ENCODE measurements at places on chromosomes 5 and 9.
A peak's percentile ranks its signal among the peaks of the same experiment; 100 is the strongest.

- DNase-seq = peak; percentile 69
Measured at GRCh38 chr5:134543820-134544614, 18.5 kb downstream of the JADE2 start.

DNA sequence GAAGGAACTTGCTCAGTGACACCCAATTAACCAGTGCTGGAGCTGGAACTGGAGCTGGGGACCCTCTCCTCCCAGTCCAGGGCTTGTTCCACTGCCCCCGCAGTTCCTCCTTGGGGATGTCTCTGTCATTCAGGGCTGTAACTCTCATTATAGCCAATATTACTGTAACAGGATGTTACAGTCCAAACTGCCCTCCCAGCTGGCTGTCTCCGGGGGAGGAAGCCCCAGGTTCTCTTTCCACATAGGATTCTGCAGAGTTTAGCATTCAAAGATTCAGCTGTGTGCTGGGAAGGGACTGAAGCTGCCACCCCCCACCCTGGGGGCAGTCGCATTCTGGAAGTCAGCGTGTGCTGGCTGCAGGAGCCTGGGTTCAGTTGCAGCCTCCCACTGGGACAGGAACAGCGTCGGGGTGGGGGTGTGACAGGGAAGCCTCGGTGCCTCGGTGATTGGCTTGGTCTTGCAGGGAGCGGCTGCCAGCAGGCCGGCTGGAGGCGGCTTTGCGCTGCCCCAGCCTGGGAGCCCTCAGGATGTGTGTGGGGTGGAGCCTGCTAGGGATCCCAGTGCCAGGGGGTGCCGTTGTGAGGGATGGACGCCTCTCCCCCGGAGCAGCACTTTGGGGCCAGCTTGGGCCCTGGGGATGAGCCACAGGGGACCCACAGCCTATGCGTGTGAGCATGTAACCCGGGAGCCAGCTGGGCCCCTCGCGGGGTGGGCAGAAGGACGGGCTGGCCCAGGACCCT is 101.1 kb downstream of the RGS3 start:
- no peak for DNase-seq

GRCh38 chr5:160371294-160371693 is 868 bp upstream of the C1QTNF2 start:
- DNase-seq = no peak

GRCh38 chr9:136784249-136784996 is 6.7 kb upstream of the TMEM141 start:
- DNase-seq = no peak

GRCh38 chr5:153223376-153223775 is 267.1 kb upstream of the GRIA1 start:
- DNase-seq = no peak

GRCh38 chr5:54643685-54644106 is 126.1 kb downstream of the SNX18 start:
- DNase-seq = no peak

GRCh38 chr9:304519-305185 is 90.0 kb downstream of the DOCK8 start:
- no peak for DNase-seq

- no peak for DNase-seq
Measured at GRCh38 chr9:30348904-30349303, 2035.5 kb upstream of the ACO1 start.

GRCh38 chr5:75640395-75640794 is 29.1 kb downstream of the ANKDD1B start:
- no peak for DNase-seq

- DNase-seq = no peak
Measured at GRCh38 chr5:96254980-96255691, 177.9 kb downstream of the PCSK1 start.

GRCh38 chr9:93161786-93162562 is 22.0 kb upstream of the WNK2 start:
- DNase-seq = no peak

GRCh38 chr9:128414461-128414860 is 6.2 kb upstream of the CERCAM start:
- no peak for DNase-seq

DNA sequence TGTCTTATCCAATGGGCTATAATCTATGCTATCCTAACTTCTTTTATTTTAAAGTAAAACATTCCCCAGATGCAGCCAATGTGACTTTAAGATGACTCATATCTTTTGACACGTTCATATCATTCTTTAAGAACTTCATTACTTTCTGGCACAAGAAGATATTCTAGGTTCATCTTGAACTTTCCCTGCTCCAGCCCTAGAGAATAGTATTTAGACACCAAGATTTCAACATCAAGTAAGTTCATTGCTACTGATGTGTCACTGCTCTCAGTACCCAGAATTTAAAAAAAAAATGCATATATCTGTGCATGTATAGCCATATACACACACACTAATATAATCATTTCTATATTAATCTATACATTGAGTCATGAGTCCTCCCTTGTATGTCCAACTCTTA is 175.2 kb downstream of the SAXO1 start:
- no peak for DNase-seq

GRCh38 chr5:139748505-139748826 is 47.1 kb upstream of the PSD2 start:
- no peak for DNase-seq

GRCh38 chr9:20732118-20732517 is 48.1 kb downstream of the FOCAD start:
- DNase-seq = no peak

DNA sequence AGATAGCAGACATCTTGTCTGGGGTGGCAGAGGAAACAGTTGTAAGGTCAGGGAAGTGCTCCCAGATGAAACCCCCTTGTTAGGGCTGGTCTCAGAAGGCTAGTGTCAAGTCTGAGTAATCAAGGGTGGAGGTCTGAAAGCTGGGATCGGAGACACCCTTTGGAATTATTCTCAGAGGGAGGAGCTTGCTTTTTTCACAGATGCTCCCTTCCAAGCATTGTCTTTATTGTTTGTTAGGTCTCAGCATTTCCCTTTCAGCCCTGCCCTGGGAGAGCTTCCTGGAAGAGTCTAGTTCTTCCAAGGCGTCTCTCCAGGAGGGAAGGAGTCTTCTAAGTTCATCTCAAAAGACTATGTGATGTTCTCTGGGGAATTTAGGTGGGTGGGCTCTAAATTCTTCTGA is 3.2 kb downstream of the TEK start:
- DNase-seq = no peak

DNA sequence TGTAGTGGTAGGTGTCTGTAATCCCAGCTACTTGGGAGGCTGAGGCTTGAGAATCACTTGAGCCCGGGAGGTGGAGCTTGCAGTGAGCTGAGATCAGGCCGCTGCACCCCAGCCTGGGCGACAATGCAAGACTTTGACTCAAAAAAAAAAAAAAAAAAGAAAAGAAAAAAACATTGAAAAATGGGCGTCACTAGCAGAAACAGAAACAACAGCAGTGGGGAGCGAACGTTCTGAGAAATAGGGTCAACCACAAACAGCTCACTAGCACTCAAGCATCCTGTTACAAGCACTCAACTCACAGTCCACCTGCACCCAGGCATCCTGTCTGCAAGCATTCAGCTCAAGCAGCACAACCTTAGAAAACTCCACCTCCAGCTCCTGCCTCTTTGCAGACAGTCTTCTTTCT is 17.2 kb downstream of the TRIM14 start:
- DNase-seq = peak; percentile 76

DNA sequence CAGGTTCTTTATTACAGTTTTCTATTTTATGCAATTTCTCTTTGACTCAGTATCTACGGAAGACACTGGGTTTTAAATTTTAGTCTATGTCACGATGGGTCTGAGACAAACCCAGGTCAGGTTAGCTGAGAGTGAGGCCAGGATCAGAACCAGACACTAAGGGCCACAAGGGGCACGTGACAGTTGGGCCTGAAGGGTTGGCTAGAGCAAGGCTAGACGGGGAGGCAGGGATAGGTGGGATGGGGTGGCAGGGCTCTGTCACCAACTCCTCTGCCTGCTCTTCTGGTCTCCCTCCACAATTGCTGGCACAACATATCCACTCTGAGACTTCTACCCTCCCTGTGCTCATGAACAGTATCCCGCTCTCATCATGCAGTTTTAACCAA is 76.4 kb downstream of the MED27 start:
- DNase-seq = no peak

GRCh38 chr5:98968056-98968564 is 39.3 kb upstream of the CHD1 start:
- no peak for DNase-seq

- DNase-seq = no peak
Measured at GRCh38 chr5:127089191-127089590, 15.9 kb upstream of the C5orf63 start.

DNA sequence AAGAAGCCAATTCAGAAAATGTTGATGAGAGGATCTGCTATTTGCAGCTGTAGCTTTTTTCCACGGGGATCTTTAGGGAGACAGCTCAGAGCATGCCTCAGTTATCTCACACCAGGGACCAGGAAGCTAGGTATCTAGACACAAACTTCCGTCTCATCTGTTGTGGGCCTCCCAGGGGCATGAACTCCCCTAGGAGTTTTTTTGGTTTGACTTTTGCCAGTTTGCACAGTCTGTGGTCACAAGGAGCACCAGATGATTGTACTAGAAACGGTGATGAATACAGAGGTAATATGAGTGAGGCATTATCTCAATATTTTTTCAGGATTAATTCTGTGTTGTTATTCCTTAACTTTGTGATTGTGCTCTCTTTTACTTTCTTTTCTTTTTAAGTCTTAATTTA is 533.2 kb upstream of the SEMA6A start:
- no peak for DNase-seq

DNA sequence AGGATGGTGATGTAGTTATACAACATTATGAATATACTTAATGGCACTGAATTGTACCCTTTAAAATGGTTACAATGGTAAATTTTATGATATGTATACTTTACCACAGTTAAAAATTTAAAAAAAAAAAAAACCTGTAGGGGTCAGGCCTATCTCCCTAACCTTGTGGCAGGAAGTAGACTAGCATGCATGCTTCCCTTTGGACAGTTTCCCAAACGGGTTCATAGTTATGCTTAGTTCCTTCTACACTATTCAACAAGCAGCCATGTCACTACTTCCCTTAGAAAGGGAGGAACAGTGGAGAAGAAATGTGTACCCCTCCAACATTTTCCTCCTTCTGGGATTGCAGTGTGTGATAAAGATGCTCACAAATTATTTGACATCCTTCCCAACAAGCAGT is 32.5 kb downstream of the IDNK start:
- no peak for DNase-seq

DNA sequence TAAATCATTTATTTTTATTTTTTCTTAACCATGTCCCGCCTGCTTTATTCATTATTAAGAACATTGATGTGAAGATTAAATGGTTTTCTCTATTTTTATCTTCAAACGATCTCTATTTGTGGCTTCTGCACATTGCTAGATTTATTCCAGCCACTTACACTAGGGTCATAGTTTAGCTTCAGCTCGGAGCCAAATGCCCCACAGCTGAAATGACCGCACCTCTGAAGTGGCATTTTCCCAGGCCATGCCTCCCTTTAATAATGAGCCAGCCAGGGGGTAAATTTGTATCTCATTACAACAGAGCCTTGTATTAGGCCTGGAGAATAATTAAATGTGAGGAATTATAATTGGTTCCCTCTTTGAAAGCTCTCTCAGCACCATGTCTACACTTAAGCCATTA is 89.4 kb downstream of the DOCK8 start:
- DNase-seq = no peak

- no peak for DNase-seq
Measured at GRCh38 chr5:178206166-178207101, 2.1 kb downstream of the HNRNPAB start.

DNA sequence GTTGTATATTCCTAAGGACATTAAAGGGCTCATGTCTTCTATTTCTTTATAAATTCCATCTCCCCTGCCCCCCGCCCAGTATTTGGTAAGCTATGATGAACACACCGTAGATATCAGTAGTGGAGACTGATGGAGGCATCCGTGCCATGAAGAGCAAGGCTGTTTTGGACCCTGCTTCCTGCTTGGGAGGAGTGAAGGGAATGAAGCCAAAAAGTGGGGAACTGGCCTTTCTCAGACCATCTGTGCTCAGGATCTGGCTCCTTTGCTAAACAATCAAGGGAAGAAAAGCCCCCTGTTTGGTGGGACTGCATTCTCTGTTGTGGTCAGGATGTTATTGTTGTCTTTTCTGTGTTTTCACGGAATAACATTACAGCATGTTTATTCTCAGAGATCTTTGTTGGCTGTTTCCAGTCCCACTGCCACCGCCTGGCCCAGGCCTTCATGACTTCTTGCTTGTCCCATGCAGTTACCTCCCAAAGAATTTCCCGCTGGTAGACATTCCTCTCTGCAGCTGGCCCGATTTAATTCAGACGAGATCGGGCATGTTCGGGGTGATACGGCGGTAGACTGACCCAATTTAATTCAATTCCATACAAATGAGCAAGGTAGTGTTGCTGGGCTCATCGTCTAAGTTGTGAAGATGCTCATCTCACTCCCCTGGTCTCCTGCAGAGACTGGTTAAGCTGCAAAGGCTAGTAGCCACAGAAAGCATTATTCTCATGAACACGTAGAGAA is 31.4 kb upstream of the ANKH start:
- DNase-seq = no peak

- DNase-seq = no peak
Measured at GRCh38 chr5:96157841-96158291, 196.2 kb upstream of the ELL2 start.

DNA sequence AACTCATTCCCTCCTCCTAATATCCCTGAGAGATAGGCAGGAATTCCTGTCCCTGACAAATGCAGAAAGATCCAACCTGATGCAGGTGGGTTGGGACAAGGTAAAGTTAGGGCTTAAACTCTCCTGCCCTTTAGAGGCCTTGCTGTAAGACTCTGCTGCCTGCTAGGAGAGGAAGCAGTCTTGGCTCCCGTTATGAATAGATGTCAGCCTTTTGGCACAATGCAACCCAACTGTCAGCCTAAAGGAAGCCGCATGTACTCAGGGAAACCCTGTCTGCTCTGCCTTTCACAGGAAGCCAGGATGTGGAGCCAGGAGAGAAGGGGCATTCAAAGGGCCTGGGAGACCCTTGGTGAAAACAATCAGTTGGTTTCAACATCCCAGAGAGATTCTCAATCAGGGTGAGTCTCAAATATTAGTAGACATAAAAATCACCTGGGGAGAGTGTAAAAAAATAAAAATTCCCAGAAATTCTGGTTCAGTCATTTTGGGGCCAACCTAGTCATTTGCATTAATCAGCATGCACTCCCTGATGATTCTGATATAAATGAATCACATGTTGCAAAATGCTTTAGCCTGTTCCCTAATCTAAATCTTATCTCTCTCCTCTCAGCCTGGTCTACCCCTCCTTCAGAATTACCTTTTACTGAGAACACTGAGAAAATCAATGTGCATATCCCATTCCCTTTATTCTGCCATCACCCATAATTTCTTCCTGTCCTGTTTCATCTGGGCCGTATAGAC is 136.2 kb upstream of the TRIM32 start:
- no peak for DNase-seq

- no peak for DNase-seq
Measured at GRCh38 chr5:65271906-65272305, 209.8 kb downstream of the ADAMTS6 start.

GRCh38 chr9:94478755-94479730 is 75.8 kb upstream of the PCAT7 start:
- DNase-seq = no peak

DNA sequence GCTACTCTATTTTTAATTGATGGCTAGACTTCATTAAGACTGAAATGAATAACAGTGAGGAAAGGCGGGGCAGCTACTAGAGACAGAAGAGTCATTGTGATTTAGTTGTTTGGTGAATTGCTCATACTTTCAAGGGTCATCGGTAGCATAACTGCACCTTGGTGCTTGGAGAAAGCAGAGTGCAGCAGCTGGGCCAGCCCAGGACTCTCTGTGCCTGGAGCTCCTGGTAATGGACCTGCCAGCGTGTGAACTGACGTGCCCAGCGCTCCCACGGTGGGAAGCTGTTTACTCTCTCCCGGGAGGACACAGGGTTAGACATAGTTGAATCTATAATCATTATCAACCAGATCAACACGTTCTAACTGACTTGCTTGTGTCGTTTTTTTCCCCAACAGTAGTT is 42.9 kb downstream of the LURAP1L start:
- no peak for DNase-seq

All from activated CD8-positive, alpha-beta memory T cell treated with anti-CD3 and anti-CD28 coated beads, Interleukin-2, amount 50 U/mL, for 48 hours (primary cell).